ENCODE measurements at places on chromosomes 4 and X.

DNA sequence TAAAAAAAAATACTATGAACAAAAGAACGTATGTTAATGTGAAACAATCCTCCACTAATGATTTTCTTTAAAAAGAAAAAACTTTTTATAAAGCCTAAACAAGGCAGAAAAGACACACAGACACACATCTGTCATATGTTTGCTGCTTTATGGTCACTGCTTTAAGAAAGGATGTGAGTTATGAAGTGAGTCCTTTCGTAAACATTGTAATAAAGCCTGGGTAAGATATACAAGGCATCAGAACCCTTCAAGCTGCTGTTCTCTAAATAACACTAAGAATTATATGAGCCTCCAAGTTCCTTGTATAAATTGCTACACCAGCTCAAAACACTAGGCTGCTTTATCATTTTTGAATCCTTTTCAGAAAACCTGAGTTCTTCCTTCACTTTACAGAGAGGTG is 81.6 kb downstream of the FBXO8 start:
- DNase-seq: no peak

DNA sequence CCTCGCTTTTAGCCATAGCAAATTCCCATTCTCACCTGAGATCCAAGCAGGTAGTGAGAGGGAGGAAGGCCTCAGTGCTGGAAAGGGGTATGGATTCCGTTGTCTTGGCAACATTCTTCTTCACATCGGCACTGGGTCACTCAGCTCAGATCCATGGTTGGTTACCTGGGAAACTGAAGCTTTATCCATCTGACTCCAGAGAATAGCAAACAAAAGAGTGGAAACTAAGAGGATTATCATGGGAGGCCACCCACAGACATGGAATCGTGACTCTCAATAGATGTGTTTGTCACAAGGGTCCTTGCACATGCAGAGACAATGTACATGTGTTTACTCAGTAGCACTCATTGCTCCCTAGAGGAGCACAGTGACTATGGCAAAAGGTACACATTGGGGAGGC is 81.0 kb downstream of the MAGED4 start:
- no peak for DNase-seq

- DNase-seq: no peak
Measured at GRCh38 chrX:124501586-124501985, 155.2 kb downstream of the SH2D1A start.

GRCh38 chr4:98685225-98686042 is 27.0 kb upstream of the TSPAN5 start:
- DNase-seq: no peak

DNA sequence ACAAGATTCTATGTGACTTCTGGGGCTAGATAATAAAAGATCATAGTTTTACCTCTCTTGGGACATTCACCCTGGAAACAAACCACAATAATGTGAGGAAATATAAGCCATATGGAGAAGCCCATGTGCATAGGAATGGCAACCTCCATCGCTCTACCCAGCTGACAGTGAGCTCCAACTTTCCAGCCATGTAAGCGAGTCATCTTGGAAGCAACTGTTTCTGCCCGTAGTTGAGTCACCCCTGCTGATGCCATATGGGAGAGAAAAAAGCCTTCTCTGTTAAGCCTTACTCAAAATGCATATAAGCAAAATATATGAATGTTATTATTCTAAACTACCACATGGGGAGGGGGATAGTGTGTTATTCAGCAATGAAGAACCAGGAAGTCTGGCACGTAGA is 31.4 kb upstream of the RELL1 start:
- DNase-seq: peak; percentile 83

DNA sequence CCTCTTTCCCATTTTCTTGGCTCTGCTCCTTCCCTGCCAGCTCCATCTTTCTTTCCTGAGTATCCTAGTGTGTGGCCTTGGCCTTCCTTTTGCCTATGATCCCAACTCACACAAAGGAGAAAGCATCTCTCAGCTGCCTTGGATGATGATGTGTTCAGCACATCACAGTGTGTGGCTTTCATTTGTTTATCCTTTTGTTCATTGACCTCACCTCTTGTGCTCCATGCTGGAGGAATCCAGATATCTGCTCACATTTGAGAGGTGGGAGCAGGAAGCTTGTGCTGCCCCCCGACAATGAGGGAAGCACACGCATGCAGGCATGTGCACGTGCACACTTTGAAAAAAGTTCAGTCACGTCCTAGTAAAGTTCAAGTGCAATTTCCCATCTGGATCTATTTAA is 131.0 kb downstream of the SMIM20 start:
- DNase-seq: no peak

DNA sequence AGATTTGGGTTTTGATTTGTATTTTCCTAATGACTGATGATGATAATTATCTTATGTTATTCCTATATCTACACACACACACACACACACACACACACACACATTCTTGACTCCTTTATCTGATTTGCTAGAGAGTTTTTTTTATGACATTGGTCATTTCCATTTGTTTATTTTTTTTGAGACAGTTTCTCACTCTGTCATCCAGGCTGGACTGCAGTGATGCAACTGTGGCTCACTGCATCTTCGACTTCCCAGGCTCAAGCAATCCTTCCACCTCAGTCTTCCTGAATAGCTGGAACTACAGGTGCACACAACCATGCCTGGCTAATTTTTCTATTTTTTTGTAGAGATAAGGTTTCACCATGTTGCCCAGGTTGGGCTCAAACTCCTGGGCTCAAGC is 6.7 kb downstream of the ZNF81 start:
- no peak for DNase-seq

DNA sequence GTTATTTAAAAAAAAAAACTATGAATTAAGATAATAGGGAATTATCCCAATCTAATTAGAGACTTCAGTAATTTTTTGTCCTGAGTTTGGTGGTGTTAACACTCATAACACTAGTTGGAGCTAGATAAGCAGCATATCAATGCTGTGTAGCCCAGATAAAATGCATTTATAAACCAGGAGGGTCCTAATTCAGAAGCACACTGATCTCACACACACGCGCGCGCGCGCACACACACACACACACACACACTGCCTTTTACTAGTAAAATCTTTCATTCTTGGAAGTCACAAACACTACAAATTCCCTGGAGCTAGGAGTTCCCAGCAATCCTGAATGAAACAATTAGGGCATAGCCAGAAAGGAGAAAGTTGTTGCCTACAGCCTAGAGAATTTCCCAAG is 3.2 kb downstream of the UNC5C start:
- DNase-seq: no peak

- no peak for DNase-seq
Measured at GRCh38 chr4:38205261-38205660, 245.1 kb downstream of the PTTG2 start.

DNA sequence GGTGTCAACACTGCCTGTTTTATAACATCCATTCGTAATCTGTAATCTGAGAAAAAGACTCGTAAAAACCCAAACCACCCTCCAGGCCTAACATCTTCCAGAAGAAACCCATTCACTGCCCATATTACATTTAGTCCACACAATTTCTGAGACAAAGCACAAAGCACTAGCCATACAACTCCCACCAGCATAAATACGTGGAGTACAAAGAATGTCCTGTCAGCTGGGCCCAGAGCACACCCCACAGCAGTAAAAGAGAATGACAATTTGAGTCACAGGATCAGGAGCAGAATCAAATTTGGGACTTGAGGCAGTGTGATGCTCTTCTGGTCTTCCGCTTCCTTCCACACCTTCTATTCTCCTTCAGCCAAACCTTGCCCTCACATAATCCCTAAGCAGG is 6.8 kb downstream of the MECP2 start:
- no peak for DNase-seq

DNA sequence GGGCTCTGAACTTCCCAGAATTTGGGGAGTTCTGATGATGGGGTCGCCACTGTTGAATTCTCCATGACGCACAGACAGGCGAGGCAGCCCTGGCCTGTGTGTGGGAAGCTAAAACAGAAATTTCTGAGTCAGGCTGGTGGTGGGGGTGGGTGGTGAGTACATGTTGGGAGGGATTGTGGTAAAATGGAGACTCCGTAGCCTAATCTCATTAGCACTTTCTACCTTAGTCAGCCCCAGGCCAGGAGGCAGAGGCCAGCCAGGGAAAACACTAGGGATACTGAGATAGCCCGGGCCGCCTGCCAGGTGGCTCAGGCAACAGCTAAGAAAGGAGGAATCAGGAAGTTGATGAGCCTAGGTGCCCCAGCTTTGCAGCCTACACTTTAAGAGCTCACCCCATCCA is 39.3 kb upstream of the NHSL2 start:
- peak; percentile 50 for DNase-seq

DNA sequence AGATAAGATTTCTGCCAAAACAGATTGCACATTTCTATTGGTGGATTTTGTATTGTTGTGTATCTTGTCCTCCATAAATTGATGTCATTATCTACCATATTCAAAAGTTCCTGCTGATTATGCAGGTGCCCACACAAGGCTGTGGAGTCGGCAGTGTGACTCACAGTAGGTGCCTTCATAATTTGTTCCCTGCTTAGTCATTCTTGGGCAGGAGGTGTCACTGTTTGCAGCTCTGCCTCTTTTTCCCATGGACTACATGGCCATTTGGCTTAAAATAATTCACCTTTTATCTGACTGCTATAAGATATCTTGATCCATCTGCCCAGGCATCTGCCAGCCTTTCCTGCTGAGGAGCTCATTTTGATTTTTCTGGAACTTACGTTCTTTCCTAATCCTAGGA is 33.6 kb upstream of the ENPEP start:
- no peak for DNase-seq

DNA sequence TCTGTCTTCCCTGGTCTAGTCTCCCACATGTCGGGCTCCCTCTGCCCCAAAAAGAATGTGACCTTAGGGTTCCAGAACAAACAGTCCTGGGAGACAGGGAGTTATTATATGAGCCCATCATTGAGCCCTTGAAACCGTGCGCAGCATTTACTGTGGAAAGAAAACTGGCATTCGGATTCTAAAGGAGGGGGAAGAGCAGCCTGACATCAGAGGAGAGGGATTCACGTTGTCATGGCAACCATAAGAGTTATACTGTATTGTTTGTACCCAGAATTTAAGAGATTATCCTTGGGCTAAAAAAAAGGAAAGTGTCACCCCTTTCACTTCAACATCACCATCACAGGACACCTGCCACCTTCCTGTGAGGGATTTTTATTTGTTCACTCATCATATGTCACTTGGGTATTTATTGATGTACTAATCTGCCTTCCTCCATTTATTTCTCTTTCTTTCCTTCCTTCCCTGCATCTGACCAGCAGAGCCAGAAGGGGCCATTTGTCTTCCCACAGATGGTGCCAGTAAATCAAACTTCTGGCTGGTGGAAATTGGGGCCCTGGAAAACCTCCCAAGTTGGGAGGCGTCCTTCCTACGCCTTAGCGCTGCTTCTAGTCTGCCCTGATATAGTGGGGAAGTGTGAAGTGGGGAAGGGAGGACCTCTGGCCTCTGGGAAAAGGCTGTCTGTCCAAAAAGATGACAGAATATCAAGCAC is 64.9 kb upstream of the FRMPD3 start:
- no peak for DNase-seq

- DNase-seq: no peak
Measured at GRCh38 chrX:20653070-20653469, 386.4 kb upstream of the RPS6KA3 start.

GRCh38 chrX:10152086-10152485 is 4.7 kb upstream of the CLCN4 start:
- DNase-seq: no peak

DNA sequence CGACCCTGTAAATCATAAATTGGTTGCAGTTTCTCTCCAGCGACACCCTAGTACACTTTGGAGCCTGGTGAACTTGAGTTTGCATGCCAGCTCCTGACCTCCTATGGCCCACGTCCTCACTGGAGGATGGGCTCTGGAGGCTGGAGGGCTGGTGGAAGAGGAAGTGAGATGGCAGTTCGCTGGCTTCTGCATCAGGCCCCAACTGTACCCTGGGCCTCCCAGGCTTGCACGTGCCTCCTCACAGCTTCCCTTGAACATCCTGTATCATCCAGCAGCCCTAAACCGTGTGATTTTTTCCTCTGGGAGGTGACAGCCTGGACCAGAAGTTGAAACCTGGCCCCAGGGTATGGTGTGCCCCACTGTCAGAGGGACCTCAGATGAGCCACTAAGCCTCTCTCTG is 78.5 kb downstream of the HTRA3 start:
- DNase-seq: no peak
